ENCODE measurements at places on chromosomes 11 and 22.

- no peak for DNase-seq
Observed at GRCh38 chr11:45384016-45384415, 97.9 kb upstream of the SYT13 start.

GRCh38 chr22:31343235-31344191 lies 2.6 kb downstream of the PATZ1 start:
- DNase-seq: peak; percentile 81

DNA sequence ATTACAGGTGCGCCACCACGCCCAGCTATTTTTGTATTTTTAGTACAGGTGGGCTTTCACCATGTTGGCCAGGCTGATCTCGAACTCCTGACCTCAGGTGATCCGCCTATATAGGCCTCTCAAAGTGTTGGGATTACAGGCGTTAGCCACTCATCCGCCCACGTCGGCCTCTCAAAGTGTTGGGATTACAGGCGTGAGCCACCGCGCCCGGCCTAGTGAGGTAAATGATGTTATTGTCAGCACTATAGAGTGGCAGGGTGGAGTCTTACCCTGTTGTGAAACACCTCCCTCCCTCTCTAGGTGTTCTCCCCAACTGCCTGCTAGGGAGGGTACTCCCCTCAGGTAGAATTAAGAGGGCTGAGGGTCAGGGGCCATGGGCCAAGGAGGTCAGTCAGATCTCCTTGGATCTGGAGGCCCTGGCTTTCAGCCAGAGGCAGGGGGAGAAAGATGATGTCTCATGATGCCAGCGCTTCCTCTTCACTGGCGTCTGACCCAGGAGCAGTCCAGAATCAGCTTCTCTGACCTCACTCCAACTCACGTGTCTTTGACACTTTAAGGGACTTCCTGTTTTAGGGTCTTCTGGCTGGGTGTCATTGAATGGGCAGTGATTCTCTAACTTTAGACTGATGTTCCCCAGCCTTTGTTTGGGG lies 2.0 kb downstream of the GGA1 start:
- no peak for DNase-seq

- no peak for DNase-seq
Observed at GRCh38 chr11:65774525-65775306, 6.1 kb downstream of the AP5B1 start.

- no peak for DNase-seq
Observed at GRCh38 chr11:1969035-1969434, 21.9 kb downstream of the MRPL23 start.

DNA sequence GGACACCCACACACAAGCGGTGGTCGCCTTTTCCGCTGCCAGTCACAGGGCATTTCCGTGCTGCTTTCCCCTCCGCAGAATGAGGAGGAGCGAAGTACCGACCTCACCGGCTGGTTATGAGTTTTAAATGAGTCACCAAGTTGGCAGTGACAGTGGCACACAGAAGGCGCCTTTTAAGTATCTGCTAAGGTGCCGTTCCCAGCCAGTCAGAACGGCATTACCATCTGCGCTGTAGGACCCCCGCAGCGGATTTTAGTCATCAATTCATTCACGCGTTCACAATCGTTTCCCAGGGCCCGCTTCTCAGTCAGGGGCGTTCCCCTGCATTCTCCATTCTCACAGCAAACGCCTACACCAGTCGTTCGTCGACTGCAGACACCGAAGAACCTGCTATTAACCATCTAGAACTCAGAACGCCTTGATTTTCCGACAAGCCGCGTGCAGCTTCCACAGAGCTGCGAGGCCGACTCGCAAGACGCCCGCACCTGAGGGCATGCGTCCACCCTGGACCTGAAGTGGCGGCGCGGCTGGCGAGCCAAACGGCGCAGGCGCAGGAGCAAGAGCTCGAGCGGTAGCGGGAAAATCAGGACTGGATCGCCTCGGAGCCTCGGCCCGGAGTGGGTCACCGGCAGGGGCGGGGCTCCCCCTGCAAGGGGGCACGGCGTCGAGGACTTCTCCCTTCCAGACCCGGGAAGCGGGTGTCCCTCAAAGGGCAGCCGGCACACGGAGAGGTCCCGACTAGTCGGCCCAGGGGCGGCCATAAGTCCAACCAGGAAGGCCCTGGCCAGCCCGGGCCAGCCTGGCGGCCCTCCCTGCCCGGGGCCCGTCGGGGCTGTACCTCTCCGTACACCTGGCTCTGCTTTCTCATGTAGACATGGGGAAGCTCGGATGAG lies 642 bp downstream of the CYP2R1 start:
- peak; percentile 90 for DNase-seq

DNA sequence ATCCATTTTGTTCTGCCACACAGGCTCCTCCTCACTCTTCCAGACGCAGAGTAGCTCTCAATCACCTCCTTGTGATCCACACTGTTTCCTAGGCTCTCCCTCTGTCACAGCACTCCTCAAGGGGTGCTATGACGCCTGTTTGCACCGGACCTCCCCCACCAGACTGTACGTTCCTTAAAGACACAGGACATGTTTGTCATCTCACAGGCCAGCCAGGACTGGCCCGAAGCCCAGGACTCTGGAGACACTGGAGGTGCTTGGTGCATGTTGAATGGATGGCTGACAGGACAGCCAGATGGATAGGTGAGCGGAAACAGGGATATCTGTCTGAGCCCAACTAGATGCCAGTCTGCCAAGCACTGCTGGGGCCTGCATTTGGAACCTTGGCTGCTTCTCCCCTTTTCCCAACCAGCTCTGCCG lies 13.6 kb downstream of the PLA2G6 start:
- peak; percentile 44 for DNase-seq

DNA sequence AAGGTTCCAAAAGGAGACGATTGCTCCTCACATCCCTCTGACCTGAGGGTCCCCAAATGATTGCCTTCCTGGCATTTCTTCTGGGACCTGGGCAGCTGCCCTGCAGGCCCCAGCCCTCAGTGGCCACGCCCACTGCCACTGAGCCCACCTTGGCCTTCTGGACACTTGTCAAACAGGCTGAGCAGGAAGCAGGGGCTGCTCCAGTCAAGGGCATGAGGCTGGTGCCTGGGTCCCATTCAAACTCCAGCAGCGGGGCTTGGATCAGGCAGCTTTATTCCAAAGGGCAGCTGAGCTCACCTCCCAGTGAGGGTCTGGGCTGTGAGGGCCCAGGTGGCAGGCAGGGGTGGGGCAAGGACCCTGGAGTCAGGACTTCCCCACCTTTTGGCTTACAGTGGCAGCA lies 13.6 kb downstream of the KCTD17 start:
- no peak for DNase-seq

GRCh38 chr11:101008961-101009689 lies 120.5 kb downstream of the PGR start:
- no peak for DNase-seq

DNA sequence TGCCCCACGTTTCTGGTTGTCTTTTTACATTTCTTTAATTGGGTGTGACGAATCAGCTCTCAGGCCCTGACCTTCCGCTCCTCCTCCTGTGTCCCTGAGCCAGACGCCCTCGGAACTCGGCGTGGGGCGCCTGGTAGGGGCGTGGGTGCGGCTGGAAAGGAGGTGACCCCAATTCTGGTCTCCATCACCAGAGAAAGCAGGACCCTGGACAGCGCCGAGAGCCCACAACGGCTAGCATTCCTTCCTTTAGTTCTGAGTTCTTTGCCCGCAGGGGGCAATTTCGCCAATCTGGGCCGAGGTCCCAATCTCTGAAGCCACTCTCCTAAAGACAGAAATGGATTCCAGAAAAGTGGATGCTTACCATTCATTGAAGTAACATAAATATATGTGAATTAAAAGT lies 11.7 kb upstream of the RBMXL2 start:
- DNase-seq: no peak

DNA sequence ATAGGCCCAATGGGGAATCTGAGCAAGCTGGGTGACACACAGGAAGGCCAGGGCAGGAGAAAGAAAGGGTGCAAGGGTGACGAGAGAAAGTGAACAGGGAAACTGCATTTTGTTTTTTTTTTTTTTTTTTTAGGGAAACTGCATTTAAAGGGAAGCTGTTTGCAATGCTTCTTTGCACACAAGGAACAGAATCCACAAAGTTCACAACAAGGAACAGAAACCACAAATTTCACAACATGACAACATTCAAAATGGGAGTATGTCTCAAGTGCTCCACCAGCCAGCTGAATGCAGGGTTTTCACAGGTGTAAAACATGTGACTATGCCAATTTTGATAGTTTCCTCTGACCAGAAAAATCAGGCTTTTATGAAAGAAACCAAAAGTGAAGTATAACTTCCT lies 6.8 kb upstream of the PLAAT3 start:
- DNase-seq: no peak

- DNase-seq: no peak
Observed at GRCh38 chr22:43262990-43263644, 76.2 kb upstream of the TTLL12 start.

- no peak for DNase-seq
Observed at GRCh38 chr11:127806501-127806900, 780.9 kb downstream of the ETS1 start.

GRCh38 chr22:24088816-24089215 lies 77.7 kb downstream of the CABIN1 start:
- DNase-seq: no peak

GRCh38 chr22:39703928-39704639 lies 133.5 kb downstream of the CACNA1I start:
- DNase-seq: no peak

GRCh38 chr11:991711-992307 lies 44.7 kb downstream of the MUC6 start:
- DNase-seq: no peak

DNA sequence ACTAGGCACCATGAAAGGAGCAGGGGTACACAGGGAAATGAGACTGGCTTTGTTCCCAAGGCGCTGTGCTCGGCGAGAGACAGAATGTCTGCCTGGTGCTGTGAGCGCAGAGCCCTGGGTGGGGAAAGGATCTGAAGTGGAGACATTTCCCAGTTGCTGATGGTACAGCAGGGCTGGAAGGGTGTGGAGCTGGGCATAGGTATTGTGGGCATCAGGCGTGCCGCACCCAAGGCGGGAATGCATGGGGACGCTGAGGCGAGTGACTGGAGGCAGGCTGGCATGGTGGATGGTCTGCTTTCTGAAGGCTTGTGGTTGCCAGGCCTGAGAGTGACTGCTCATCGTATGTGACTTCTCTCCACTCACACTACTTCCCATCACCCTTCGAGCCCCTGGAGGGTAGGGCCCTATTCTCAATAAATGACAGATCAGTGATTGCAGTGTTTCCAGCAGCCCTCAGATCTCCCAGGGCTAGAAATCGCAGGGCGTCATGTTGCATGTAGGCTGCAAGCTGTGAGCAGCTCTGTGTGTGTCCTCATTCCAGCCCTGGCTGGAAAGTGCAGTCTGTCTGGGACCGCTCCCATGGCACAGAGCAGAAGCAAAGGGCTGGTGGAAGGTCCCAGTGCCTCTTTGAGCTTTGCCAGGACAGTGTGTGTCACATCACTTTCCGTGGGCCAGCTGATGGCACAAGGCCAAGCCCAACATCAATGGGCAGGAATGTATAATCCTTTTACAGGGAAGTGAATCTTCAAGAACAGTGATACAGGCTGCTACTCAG lies 67.7 kb downstream of the TBC1D22A start:
- no peak for DNase-seq

- no peak for DNase-seq
Observed at GRCh38 chr11:14446701-14447169, 52.9 kb downstream of the COPB1 start.

DNA sequence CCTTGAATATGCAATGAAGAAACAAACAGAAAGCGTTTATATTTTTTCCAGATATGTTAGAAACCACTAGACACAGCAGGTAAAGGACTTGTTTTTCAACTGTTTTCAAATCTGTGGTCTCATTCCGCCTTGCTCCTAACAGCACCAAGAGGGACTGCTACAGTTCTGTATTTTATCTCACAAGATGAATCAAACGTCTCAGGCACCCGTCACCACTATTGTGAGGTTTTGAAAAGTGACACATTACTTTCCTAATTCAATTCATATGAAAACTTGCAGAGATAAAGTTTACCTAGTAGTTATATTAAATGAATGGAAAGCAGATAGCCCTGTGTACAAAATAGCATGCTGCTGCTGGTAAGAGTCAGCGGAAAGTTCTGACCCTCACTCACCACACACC lies 386.3 kb downstream of the ETS1 start:
- no peak for DNase-seq

- DNase-seq: no peak
Observed at GRCh38 chr22:28232204-28232603, 313.1 kb upstream of the PITPNB start.

GRCh38 chr22:48706934-48707762 lies 1120.5 kb downstream of the BRD1 start:
- no peak for DNase-seq

DNA sequence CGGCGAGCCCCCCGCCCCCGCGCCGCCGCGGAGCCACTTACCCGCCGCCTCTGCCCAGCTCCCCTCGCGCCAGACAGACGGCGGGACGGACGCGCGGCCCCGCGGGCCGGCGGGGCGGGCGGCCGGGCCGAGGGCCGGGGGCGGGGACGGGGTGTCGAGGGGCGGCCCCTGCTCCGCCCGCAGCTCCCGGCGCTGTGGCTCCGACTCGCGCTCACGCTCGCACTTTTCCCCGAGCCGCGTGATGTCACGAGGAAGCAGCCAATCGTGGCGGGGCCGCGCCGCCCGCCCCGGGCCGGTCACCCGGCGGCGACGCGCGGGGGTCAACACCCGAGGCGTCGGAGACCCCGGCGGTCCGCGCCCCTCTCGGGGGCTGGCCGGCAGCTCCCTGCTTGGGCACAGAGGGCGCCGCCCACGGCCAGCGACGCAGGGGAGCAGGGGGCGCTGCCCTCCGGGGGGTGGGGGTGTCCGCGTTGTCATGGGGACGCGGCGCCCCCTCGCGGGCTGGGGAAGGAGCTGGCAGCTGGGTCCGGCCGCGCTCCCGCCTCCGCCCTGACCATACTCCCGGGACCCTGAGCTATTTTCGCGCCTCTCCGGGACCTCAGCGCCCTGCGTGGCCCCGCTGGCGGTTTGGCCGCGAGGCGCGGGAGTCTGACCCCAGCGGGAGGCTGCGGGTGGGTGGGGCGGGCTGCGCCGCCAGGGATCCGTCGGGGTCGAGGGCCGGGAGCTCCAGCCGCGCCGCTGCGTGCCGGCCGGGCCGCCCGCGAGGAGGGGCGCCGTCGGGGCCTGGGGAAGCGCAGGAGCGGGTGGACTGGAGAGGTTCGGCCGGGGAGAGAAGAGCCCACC lies at the start of gene CHRM4:
Gene CHRM4, minus strand, starts transcription at position 199 of the 843 bp plus-strand sequence. CDS start 5,219 bp downstream, outside the sequence.
- DNase-seq: peak; percentile 79

DNA sequence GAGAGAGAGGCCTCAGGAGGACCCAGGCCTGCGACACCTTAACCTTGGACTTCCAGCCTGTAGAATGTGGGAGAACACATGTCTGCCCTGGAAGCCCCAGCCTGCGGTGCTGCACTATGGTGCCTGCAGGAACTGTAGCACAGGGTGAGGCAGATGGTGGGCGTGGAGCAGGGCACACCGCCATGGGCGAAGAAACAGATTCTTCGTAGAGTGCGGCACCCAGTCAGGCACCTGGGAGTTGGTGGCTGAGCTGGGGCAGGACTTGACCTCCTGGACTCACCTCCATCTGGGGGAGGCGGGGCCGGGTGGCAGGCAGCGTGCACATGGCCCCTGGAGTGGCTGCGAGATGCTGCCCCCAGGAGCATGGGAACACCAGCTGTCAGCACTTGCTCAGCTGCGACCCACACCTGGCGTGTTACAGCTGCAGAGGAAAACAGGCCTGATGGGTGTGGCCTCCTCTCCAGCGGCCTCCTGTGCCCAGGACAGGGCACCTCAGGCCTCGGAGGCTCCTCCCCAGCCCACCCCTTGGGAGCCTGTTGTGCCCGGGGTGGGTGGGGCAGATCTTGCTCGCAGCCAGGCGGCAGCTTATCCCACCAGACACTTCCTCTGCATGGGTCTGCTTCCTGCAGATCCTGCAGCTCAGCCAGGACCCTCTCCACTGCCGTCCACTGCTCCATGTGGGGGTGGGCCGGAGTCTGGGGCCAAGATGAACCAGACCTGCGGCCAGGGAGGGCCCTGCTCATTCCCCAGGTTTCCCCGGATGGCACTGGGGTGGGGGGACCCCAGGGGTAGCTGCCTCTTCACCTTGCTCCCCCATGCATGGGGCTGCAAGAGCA lies 80.4 kb downstream of the MYEOV start:
- no peak for DNase-seq

All from NCI-H1105 (cell line).